ENCODE measurements at places on chromosomes 11 and 22. TPM values are rescaled to one million over a fixed set of nuclear protein-coding genes. Genes with fewer than 3 reads are reported as not detected.

PANX2 gene
- 0.40 TPM for total RNA-seq

C11orf86 gene
- total RNA-seq = not detected

MAJIN gene
- total RNA-seq = not detected

NPTXR gene
- 23.4 TPM for total RNA-seq

SDF2L1 gene
- 17.9 TPM for total RNA-seq

USP47 gene
- total RNA-seq = 51.5 TPM

PGA4 gene
- 0.47 TPM for total RNA-seq

FREY1 gene
- total RNA-seq = 0.52 TPM

OR8G1 gene
- total RNA-seq = not detected

KCTD14 gene
- total RNA-seq = 0.15 TPM

CHID1 gene
- 53.0 TPM for total RNA-seq

CFAP68 gene
- 26.1 TPM for total RNA-seq

FOXRED2 gene
- total RNA-seq = 13.5 TPM

OR52N4 gene
- not detected for total RNA-seq

ART5 gene
- total RNA-seq = 4.6 TPM

MPEG1 gene
- 13.6 TPM for total RNA-seq

VSIG10L2 gene
- not detected for total RNA-seq

B4GALNT4 gene
- total RNA-seq = 0.50 TPM

CEND1 gene
- not detected for total RNA-seq

NELL1 gene
- total RNA-seq = not detected

TOMT gene
- total RNA-seq = not detected

NPAS4 gene
- not detected for total RNA-seq

IFITM1 gene
- total RNA-seq = 101 TPM

MYBPC3 gene
- total RNA-seq = 2,596 TPM

OR51F2 gene
- total RNA-seq = not detected
